ENCODE measurements at places on chromosomes 13 and 19.

GRCh38 chr13:47081850-47082249 lies 185.0 kb upstream of the HTR2A start:
- no peak for DNase-seq

DNA sequence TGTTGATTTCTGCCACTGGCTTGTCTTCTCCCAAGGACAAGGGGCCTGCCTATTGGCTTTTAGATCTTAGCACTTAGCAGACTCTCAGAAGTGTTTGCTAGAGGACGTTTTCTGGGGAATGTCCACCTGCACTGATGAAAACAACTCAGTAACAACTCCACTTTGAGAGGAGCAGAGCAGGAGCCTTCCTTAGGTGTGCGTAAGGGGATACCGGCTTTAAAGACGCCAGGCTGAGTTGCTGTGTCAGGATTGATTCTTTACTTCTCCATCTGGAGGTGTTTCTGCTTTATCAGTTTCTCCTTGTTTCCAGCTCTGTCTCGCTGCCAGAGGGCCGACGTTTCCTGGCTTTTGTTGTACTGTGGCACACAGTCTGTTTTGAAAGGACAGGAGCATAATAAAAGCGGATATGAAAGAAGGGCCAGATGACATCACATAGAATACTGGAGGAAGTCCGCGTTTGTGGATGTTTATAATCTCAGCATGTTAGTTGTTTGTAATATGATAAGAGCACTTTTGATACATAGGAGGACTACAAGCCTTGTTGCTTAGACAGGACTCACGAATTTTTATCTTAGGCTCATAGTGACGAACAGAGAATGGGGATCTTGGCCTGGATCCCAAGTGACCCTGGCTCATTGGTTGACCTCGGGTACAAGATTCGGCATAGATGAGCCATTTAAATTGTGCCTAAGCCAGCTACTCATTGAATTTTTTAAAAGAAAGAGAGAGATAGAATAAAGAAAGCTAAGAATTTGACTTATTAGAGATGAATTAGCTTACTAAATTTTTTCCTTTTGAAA lies 34.6 kb downstream of the COL4A2 start:
- DNase-seq: peak; percentile 21

GRCh38 chr13:90070362-90070761 lies 1277.1 kb upstream of the MIR17HG start:
- DNase-seq: peak; percentile 38

DNA sequence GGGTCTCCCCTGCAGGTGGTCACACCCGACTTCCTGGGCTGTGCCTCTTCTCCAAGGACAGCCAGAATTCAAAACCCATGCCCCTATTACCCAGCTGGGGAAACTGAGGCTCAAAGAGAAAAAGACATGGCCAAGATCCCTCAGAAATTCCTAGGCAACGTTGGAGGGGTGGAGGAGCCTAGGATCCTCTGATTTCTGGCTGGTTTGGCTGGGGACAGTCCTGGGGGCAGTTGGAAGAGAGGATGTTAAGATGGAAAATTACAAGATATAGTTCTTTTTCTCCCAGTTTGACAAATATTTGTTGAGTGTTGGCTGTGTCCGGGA lies 2.4 kb downstream of the VASP start:
- no peak for DNase-seq

DNA sequence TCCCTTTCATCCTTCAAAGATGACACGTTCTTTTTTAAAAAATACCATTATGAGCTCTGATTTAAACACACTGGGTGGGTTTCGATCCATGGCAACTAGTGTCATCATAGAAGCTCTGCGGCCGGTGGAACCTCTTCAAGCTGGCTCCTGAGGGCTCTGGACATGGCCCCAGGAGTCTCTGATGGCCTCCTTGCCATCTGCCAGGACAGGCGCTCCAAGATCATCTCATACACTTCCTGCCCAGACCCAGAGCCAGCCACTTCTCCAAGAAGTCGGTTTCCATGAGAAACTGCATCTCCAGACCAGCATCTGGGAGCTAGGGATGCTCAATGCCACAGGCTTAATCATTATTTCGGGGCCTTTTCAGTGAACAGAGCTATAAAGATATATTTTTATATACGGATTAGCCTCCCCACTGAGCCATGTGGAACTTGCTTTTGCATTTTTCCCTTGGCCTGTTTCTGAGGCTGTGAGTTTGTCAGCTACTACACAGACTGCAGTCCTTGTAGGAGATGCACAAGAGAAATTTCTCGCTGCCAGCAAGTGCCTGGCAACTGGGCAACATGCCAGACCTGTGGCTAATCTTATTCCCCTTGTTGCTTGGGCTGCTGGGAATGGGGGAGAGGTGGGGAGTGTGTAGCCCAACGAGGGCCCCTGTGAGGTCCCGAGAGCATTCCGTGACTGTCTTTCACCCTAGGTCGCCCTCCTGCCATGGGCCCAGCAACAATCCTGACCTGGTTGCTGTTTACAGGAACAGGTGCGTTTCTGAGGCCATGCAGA lies 15.9 kb downstream of the SUGP1 start:
- no peak for DNase-seq

DNA sequence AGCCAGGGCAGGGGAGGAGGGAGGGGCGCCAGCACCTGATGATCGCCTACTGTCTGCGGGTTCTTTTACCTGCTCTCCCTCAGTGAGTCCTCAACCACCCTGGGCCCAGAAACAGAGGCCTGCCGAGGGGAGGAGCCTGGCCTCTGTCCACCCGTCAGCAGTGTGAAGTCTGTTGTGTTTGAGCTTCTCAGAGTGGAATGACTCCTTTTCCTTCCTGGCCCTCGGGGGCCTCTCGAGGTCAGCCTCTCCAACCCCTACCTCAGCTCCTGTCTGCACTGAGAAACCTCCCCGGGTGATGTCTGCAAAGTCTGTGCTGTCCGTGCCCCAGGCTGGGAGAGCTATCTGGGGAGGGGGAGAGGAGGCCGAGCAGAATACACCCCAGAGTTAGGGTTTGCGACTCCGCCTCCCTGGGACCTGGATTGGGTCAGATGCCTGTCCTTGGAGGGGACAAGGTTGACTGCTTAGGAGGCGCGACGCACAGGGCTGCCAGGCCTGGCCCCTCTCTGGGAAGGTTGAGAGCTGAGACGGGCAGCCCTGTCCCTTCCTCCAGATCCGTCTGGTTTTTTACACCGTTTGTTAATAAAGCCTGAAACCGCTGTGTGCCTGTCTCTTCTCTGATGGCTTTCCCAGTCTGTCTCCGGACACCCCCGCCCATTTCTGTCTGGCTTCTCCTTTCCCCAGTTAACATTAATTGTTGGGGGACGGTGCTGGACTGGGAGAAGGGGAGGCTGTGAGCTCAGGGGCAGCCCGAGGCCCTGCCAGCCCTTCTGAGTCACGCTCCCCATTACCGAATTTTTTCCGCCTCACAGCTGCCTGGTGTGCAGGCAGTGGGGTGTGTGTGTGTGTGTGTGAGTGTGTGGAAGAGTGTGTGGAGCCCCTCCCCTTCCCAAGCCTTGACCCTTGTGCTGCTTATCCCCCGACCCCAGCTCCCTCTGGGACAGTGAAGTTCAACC lies 989 bp upstream of the SSC5D start:
- DNase-seq: peak; percentile 66

DNA sequence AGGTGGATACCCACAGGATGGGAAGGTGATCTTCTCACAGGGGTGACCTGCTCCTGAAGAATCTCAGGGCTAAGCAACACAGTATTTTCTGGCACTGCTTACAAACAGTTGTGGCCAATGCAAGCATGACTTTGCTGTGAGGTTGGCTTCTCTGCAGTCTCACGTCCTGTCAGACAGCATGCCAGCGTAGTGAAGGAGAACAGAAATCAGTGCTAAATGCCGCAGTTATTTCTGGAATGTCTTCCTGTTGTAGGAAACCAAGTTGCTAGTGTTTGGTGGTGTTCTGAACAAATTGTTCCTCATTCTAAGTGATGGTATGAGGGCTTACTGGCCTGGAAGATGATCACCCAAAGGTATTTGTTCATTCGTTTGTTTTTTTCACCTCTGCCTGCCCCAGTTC lies 320.1 kb downstream of the MTUS2 start:
- DNase-seq: peak; percentile 19

GRCh38 chr19:12872941-12873890 lies 8.0 kb downstream of the DNASE2 start:
- peak; percentile 62 for DNase-seq

- DNase-seq: no peak
These were observed 37.5 kb downstream of the DACH1 start for GRCh38 chr13:71829547-71829946.

- no peak for DNase-seq
These were observed 1027.3 kb downstream of the UQCRFS1 start for GRCh38 chr19:28185646-28186045.

DNA sequence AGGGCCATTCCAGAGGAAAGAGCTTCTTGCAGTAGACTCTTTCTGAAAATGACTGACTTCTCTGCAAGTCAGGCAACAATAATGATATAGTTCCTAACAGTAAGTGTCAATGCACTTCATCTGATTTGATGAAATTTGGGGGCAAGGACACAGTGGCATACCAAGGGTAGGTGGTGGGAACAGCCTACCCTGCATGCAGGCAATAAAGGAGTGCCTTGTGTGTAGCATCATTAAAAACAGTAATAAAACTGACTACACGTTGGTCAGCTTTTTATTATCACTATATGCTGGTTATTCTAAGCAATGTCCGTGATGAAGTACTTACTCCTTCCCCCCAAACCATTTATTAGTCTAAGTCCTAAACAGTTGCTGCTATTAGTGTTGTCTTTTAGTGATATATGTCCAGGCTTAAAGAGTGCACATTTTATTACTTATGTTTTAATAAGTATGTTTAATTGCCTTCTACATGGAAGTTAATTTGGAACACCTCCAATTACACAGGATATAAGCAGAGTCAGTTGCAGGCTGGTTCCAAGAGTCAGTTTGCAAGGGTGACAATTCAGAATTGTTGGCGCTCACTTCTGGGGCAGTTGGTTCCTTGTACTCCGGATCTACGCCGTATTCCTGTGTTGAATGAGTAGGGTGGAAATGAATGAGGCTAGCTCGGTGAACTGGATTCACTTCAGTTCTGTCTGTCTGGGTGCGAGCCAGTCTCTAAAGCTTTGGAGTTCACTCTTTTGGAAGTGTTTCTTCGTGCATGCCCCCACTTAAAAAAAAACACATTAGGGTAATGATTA lies 84.0 kb downstream of the RGCC start:
- no peak for DNase-seq
